Esophagus squamous epithelium (tissue), 5 donors: ENCODE measurements at places on chromosomes 6 and 20.

DNA sequence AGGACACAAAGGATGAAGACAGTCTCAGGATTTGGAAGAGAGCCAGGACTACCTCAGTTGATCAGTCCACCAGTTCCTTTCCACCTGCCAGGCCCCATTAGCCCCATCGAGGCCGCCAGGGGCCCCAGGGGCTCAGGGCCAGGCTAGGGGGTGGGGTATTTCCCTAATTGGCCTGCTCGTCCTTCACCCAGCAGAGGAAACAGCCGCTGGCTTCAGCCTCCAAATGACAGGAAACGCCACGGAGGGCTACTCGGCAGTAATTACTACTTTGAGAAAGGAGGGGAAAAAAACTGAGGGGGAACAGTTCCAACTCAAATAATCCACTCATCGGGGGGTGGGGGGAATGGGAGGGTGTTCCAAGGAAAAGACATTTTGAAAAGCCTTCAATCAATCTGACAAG, 42.7 kb downstream of the MAFB start:
- no peak for DNase-seq

DNA sequence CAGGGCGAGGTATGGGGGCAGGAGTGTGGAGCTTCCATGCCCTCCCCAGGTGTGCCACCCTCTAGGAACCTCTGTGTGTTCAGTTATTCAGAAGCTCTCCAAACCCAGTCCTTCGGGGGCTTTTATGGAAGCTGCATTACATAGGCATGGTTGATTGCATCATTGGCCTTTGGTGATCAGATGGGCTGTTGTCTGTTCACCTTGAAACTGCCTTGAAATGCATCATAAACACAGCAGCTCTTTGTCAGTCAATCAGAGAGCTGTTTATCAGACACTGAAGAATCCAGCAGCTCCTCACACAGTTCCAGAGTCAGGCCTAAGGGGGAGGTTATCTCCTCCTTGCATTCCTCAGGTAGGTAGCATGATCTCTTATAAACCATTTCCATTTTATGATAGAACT, 62.4 kb downstream of the E2F3 start:
- DNase-seq: no peak

- DNase-seq: no peak
Observed at GRCh38 chr6:140370976-140371870, 996.8 kb upstream of the CITED2 start.

- no peak for DNase-seq
Observed at GRCh38 chr6:54618572-54618971, 228.0 kb upstream of the FAM83B start.

- DNase-seq: no peak
Observed at GRCh38 chr6:71299541-71300470, 11.2 kb downstream of the OGFRL1 start.

- no peak for DNase-seq
Observed at GRCh38 chr6:63802606-63803206, 167.1 kb downstream of the PHF3 start.

DNA sequence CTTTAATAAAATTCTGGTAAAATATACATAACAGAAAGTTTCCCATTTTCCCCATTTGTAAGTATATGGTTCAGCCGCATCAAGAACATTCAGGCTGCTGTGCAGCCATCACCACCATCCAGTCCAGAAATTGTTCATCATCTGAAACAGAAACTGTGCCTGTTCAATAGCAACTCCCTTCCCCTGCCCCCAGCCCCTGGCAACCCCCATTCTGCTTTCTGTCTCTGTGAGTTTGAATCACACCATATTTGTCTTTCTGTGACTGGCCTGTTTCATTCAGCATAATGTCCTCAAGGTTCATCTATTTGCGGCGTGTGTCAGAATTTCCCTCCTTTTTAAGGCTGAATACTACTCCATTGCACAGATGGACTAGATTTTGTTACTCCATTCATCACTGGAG, 19.1 kb downstream of the VSTM2L start:
- DNase-seq: no peak

- no peak for DNase-seq
Observed at GRCh38 chr6:137155830-137156229, 17.6 kb downstream of the IL22RA2 start.

DNA sequence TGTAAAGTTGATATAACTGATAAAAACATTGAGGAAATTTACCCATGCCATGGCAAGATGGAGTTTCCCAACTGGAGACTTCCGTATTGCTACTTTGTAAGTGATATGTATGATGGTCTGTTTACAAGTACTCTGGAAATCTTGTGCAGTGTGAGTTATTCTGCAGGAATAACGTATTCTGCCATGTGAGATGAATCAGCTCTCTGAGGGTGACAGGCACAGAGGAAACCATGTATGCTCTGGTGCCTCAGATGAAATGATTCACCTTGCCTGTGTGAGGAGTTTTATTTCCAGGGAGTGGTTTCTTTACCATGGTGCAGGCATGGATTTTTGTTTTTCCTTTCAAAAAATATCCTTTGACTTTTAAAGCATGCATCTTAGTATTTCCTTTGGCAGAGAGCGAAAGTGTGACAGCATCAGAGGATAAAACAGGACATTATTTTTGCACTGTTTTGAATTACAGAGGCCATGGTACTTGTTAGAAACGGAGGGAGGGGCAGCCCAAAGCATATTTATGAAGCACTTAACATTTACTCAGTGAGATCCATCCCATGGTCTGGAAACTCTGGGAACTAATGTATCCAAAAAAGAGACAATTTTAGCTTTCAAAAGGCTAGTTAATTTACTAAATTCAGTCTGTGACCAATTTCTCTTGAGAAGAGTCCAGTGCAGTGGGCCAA, 36.0 kb upstream of the MTRF1L start:
- no peak for DNase-seq

GRCh38 chr6:143221698-143222097, 161.0 kb downstream of the AIG1 start:
- DNase-seq: no peak

DNA sequence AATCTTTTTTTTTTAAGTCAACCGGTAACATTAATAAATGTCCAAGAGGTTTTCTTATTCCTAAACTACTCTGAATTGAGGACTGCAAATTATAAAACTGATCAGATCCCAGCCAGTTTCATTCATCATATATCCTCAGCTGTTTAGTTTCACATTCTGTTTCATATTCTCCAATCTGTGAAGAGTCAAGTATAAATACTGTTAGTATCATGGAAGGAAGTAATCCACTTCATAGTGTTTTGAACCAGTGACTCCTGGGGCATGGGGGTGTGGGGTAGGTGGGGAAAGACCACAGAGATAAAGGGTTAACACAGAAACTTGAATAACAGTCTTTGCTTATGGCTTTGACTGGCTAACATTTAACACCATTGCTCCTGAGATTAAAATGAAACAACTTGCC, 69.9 kb downstream of the FYN start:
- no peak for DNase-seq

DNA sequence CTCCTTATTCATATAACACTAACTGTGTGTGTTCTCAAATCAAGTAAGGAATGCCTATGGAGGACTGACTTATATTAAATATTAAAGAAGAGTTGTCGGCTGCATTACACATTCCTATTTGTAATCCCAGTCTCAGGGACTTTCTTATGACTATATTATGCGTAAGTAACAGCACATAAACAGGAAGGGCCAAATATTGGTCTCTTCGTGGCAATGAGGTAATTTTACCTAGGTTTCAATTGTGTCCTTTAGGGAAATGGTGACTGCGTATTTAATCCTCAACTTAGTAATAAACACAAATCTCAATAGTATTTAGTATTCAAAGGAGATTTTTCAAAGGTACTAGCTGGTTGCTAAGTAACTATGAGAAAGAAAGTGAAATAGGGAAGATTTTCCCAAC, 22.8 kb upstream of the EPM2A start:
- DNase-seq: no peak

- DNase-seq: no peak
Observed at GRCh38 chr6:132544826-132545225, 6.7 kb downstream of the TAAR9 start.

GRCh38 chr6:20564269-20564668, 30.0 kb downstream of the CDKAL1 start:
- no peak for DNase-seq

GRCh38 chr6:125926711-125927110, 29.9 kb upstream of the HINT3 start:
- DNase-seq: no peak

DNA sequence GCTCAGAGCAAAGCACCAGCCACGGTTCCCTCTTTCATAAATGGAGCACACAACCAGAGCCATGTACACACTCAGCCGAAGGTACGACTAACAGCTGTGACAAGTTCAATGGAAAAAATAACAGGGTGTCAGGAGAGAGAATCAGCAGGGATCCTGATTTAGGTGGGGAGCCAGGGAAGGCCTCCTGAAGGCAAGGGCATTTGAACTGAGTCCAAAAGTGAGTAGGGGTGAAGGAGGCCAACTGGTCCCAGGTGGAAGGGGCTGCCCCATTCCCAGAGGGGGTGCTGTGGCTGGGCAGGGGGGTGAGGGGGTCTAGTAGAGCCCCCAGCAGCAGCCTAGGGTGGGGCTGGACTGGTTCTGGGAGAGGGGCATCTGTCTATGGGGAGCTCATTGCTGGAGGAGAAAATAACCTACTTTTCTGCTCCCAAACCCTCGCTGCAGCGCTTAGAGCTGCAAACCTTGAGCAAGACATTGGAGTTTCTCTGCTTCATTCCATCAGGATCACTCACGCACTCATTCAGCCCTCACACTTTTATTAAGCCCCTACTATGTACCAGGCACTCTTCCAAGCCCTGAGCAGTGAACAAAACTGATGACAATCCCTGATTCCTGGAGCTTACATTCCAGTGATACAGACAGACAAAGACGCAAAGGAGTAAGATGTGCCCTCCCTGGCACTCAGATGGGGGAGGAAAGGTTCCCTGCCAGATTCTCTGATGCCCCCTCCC, 113.5 kb downstream of the TOX2 start:
- DNase-seq: no peak

DNA sequence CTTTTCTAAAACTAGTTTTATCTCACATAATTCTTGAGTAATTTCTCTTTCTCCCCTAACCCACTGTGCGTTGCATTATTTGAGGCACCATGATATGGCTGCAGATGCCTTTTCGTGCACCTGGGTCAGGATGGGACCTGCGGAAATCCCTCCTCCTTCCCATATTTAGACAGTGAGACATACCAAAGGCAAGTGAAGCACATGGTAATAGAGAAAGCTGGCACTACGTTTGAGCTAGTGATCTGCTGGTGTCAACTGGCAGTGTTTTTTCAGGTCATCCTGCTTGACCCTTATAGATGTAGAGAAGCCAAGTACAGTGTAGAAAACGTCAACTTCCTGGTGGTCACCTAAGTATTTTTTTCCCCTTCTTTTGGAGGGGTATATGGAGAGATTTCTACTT, 71.7 kb downstream of the FOXO3 start:
- DNase-seq: no peak

DNA sequence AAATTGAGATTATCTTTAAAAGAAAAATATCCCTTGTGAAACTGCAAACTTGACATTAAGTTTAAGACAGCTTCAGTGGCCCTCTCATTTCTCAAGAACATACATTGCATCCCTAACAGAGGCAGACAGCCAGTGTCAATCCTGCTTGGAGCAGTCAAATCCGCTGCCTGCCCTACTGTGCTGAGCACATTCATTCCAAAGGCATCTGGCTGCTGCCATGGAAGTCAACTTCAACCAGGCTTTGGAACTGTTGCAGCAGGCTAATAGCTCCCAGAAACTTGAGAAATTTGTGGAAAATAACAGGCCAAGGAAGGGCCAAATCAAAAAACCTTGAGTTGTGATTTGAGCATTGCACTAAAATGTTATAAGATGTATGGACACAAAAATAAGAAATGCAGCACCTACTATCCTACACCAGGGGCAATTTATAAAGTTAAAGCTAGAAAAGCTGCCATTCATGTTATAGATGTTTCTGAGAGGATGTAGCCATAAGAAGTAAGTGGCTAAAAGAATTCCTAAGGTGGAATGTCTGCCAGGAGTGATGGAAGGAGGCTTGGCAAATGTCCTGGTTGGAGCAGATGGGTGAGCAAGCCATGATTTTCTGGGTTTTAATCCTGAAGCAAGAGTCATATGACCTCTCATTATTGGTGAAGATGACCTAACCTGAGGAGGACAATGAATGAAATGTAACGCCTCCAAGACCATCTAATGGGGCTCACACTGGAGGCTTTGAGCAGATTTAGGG, 31.4 kb upstream of the HAO1 start:
- no peak for DNase-seq

GRCh38 chr6:130029163-130029562, 10.8 kb downstream of the L3MBTL3 start:
- DNase-seq: no peak

DNA sequence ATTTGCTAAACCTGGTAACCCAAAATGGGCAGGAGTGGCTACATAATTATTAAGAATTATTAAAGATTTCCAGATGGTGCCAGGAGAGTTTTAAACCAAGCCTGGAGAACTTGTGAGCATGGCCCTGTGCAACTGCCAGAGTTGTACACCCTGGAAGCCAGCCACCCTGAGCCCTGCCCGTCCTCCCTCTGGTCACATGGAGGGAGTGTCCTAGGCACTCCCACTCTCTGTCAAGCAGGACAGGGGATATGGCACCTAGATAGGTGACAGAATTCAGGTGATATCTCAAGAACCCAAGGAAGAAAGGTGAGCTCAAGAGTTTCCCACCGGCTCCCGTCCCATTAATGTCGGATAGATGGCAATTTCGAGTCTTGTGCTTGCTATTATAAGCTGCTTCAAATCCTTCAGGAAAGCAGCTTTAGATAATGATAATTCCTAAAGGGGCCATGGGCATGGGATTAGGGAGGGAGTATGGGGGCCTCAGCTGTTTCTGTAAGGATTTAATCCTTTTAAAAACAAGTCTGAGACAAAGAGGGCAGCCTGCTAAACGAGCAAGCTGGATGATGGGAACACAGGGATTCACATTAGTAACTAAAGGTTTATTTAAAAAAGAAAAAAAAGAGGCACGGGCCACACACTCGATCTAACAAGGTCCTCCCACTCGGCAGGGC, 169.1 kb downstream of the BMP7 start:
- DNase-seq: no peak

DNA sequence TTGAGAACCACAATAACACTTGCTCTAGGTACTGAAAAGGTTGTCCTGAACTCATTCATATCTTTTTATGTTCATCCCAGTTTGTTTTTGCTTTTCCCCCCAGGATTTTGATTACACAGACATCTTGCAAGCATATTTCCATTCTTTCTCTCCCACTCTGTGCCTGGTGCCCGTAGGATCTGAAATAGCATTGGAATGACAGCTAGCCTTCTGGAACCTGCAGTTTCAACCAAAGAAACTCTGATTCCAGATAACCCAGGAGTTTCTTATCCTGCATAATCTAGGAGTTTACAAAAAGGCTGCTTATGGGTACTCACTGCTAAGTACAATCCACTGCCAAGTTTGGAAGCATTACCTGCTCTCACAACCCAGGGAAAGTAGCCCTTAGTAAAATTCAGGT, 28.8 kb upstream of the PLCG1 start:
- DNase-seq: no peak

DNA sequence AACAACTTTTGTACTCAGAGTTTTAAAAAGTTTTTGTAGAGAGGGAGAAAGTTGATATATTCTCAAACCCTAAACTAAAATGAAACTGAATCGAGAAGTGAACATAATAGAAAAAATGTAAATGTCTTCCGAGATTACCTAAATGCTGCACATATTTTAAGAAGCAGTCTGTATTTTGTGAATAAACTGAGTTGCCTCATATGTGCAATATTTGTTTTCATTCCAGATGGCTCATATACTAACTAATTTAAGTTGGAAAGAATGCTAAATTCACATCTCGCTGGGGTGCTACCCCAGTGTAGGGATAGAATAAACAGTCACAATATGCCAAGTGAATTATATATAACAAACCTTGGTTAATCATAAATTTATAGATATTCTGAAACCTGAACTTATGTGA, 285.9 kb upstream of the THEMIS start:
- DNase-seq: no peak
